NCI-H1092 treated with DMSO at 0.1 percent for 48 hours (cell line): ENCODE measurements at places on chromosomes 4 and X.

DNA sequence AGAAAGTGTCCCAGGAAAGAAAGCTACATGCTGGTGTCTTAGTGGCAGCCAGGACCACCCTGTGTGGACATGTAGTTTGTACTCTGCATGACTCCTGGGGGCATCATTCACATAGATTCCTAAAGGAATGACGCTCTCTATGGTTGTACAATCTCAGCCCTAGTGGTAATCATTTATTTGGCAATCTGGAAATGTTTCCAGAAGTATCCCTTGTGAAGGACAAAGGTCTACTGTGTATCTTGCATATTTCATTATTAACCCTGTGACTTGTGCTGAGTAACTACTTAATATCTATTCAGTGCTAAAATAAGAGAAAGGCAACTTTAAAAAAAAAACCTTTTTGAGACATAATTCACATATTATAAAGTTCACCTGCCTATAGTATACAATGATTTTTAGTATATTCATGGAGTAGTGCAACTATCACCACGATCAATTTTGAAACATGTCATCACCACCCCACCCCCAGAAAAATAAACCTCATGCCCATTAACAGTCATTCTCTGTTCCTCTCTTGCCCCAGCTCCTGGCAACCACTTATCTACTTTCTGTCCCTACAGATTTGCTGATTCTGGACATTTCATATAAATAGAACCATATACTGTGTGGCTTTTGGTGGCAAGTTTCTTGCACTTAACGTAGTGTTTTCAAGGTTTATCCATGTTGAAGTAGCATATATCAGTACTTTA is 51.7 kb downstream of the SHROOM3 start:
- DNase-seq = no peak

GRCh38 chr4:108991551-108992328 is 228.9 kb upstream of the ETNPPL start:
- DNase-seq = no peak

DNA sequence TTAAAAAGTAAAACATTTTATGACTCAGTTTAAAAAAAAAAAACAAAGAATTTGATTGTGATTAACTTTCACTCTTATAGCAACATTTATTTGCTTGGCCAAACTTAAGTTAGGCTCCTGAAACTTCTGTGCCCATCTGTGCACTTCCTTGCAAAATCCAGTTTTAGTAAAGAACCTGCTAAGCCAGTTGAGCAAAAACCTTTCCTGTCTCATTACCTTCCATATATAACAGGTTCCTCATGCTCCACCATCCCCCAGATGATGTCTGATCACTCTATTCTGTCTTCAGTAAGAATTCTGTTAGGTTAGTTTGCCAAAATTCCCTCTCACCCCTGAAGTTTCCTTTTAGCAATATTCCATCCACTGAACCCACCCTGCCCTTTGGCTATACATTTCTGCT is 1200.5 kb downstream of the C4orf33 start:
- no peak for DNase-seq

- DNase-seq = peak; percentile 58
These were observed at the start of gene CLCN4 for GRCh38 chrX:10156199-10157031. TSS of gene CLCN4 (plus strand) at chrX:10156975. CDS start at chrX:10185033, 28,058 bp downstream.

- no peak for DNase-seq
These were observed 920 bp downstream of the HTT-AS start for GRCh38 chr4:3073158-3074077.

- no peak for DNase-seq
These were observed 25.2 kb upstream of the BCLAF3 start for GRCh38 chrX:20015945-20016615.

DNA sequence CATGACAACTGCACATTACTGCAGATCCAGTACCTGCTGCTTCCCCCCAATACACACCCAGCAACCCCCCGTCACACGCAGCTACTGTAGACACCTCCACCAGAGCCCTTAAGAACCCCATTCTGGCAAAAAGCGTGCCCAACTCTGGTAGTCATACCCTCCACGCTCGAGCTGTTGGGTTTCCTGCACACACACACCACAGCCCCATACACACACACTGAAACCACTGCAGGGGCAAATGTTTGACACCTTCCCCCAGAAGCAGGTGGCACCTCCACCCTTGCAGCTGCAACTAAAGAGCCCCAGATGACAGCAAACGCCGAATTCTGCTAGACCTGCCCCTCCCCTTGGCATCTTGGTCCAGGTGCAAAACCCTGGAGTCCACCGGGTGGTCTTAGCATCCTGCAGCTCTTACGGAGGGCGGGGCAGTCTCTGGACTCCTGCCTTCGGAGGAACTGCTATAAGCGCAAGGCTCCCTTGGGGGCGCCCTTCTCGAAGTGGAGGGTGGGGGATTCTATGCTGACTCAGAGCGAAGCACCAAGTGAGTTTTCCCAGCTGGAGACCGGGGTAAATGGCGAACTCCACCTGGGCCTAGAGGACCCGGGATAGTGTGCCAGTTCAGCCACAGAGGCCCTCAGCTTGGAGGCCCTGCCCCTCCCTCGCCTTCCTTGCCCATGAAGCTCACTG is 1.5 kb downstream of the FRMPD3 start:
- DNase-seq = no peak

DNA sequence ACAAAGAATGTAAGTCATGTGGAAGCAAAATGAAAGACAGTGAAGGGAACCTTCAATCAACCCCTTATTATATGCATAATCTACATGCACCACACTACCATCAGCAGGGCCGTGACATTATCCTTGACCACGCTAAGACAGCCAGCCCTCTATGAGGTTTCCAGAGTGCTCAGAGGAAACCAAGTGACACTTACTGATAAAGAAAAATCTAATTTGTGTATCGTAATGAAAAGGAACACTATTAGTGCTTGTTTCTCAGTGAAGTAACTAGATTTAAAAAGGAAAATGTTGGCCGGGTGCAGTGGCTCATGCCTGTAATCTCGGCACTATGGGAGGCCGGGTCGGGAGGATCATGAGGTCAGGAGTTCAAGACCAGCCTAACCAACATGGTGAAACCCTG is 56.4 kb downstream of the ABCG2 start:
- no peak for DNase-seq

- no peak for DNase-seq
These were observed 7.9 kb downstream of the FGFRL1 start for GRCh38 chr4:1019320-1019719.

GRCh38 chr4:105061731-105062130 is 84.9 kb upstream of the TET2 start:
- no peak for DNase-seq

DNA sequence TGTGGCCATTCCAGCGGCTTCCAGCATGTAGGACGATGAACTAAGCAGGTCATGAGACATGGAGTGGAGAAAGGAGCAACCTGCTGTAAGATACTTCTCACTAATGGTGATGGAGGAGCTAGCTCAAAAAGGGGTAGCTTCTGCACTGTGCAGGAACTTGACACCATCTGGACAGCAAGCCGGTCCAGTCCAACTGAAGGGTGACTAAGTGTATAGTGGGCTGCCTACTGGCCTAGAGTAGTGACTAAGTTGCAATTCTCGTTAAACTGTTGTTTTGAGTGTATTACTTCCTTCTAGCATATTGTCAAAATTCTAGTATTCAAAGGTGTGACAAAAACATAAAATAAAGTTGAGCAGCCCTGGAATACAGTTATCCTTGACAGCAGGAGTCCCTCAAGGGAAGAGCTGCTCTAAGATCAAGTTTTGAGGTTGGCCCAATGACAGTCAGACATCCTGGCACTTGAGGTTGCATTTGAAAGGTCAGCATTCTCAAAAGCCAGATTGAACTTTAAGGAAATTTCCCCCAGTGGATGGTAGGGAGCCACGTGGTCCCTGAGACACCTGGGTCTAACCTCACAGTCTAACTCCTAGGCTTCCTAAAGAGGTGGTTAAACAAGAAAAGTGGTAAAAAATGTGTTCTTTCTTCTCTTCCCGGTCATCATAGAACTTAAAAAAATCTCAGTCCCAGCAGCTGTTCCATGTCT is 8.0 kb downstream of the CETN2 start:
- DNase-seq = no peak

DNA sequence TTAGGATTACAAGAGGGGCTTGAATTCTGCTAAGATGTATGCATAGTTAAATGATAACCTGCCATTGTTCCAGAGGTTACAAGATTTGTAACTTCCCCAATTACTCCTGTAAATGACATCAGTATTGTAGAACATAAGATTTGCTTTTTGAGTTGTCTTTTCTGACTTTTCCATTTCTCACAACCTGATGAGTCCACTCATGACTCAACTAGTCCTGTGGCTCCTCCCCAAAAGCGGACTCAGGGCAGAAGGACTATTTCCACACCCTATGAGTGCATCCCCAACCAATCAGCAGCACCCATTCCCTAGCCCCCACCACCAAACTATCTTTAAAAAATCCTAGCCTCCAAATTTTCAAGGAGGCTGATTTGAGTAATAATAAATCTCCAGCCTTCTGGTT is 54.7 kb downstream of the HOPX start:
- no peak for DNase-seq

- no peak for DNase-seq
These were observed 20.0 kb upstream of the S100G start for GRCh38 chrX:16629909-16630308.

GRCh38 chrX:50751091-50751490 is 62.9 kb downstream of the SHROOM4 start:
- DNase-seq = no peak

DNA sequence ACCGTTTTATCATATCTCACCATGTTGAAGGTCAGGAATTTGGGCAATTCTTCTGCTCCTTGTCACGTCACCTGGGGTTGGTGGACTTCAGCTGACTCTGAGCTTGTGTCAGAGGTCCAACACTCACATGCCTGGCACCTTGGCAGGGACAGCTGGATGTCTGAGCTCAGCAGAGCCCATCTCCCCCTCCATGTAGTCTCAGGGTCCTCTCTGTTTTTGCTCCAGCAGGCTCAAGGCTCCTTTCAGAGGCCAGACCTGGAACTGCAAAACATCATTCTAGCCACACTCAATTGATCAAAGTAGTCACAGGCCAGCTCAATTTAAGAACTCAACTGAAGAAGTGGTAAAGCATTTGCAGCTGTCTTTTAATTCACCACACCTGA is 45.4 kb downstream of the EDNRA start:
- no peak for DNase-seq

DNA sequence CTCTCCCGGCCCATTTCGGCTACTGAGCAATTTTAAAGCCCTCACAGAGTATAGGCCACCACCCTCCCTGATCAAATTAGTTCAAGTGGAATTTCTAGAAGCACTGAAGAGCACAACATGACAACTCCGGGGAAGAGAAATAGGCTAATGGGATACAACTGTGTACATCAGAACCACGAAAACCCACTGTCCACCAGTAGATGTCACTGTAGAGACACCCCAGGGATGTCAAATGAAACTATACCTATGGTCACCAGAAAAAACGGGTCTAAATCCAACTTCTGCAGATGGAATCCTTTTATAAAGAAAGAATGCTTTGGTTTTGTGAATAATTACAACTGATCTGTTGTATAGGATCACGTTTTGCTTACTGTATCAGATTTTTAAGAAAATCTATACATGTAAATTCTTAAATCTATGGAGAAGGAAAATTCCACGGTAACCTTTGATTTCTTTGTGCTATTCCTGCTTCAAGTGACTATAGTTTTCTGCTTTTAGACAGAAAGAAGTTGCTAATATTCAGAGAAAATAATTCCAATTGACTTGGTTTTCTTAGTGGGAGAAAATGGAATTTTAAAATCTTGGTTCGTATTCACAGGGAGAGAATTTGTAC is 29.5 kb upstream of the MAP3K15 start:
- DNase-seq = peak; percentile 50

DNA sequence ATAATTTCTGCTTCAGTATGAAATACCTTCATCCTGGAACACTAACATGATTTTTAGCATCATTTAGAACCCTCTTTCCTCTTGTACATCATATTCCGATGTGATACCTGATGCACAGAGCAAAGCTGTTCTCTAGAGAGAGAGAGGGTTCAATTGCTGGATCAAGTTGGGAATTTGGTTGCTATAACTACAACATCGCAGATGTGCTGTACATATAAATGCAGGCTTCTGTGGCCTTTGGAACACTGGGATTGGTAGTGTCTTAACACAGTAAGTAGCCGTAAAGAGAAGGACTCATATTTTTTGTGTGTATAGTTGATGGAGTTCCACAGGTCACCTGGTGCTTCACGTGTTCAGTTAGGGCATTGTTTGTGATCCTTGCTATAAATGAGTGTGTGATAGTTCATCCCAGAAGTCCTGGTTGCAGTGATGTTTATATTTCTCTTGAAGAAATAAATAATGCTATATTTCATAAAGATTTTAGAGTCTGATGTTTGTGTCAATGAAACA is 119.2 kb downstream of the RAPGEF2 start:
- no peak for DNase-seq

- no peak for DNase-seq
These were observed 45.5 kb upstream of the CLNK start for GRCh38 chr4:10730019-10730418.

GRCh38 chr4:16250661-16251365 is 24.5 kb upstream of the TAPT1 start:
- no peak for DNase-seq
